Hematopoietic multipotent progenitor cell treated with erythropoietin and hydrocortisone succinate and interleukin-3 and kit ligand, for 17 days (in vitro differentiated cells): ENCODE measurements at places on chromosomes 2 and 18.

DNA sequence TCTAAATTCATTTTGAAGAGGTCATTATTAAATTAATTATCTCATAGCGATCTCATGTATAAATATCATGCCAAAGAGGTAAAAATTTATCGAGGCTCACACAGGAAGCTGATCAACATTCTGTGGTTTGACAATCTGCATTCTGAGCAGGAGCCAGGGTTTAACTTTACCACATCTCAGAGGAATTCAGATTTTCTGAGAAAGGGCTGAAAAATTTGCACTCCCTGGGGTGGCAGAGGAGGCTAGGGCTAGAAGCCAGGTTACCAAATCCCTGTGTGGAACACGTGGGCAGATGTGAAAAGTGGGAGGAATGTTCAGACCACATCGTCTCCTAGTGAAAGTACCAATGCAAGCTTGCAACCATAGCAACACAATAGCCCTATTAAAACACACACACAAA, 63.5 kb upstream of the CTLA4 start:
- no peak for DNase-seq

GRCh38 chr2:173002751-173003541, 72.7 kb upstream of the MAP3K20 start:
- no peak for DNase-seq

GRCh38 chr18:79863161-79864005, 65.6 kb downstream of the KCNG2 start:
- DNase-seq: no peak

DNA sequence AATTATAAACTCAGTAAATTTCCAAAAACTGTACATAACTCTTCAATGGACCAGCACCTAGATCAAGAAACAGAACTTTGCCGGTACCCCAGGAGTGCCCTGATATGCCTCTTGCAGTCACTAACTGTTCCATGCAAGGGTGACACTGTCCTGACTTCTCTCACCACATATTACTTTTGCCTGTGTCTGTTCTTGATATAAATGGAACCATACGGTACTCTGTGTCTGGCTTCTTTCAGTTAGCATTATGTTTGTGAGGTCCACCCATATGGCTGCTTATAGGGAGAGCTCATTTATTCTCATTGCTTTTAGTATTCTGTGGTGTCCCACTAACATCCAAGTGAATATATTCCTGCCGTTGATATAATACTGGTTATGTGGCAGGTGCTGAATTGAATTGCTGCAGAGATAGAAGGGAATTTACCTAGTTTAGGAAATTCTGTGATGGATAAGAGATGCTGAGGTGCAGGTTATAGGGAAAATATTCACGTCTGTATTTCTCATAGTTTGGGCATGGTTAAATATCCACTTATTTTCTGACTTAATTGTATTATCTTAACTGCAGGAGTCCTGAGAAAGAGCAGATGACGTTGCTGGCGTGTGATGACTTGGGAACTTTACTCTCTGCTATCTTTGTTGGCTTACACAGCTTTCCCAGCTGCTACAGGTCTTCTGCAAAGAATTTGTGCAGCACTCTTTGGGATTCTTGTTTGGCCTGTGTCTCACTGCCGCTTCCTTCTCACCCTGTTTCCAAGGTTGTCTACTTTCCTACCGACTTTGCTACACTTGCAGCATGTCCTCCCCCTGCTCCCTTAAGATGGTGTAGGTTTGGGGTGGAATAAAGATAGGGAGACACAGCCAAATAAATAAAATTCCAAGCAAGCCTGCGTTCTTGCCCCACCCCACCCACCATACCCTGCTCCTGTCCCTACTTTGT, 107.9 kb downstream of the MAP4K4 start:
- DNase-seq: no peak

DNA sequence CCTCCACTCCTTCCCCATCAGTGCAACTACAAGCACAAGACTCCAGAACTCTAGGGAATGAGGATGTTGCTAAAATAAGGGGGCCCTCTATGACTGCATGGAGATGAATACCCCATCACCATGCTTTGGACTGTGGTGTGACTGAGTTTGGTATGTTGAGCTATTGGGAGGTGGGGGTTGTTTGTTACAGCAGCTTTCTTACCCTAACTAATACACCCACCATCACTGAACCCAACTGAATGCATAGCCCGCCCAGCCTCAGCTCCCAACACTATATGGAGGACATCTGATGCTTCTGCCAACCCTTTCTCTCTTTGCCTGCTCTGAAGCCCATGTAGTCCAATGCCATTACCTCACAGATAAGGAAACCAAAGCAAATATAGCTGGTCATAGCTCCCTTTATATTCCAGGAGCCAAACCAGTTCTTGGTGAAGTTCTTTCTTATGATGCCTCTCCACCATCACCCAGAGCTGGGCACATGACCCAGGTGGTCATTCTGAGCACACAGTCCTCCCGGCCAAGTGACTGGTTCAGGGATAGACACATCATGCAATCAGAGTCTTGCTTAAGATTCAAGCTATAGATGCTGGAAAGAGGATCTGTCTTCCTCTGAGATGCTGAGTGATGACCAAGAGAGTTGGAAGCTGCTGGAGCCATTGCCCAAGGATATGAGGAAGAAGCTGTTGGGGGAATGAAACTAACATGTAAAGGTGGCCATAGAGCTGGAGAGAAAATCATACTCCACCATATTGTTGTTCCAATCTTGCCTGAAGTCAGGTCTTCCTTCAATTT, 155.6 kb upstream of the HAAO start:
- DNase-seq: no peak

GRCh38 chr18:6205706-6206105, 209.0 kb downstream of the L3MBTL4 start:
- DNase-seq: no peak

- DNase-seq: no peak
Observed at GRCh38 chr18:58635891-58636290, 7.0 kb upstream of the ALPK2 start.

GRCh38 chr2:171185165-171185818, 24.6 kb upstream of the TLK1 start:
- no peak for DNase-seq

GRCh38 chr2:120262761-120263428, 10.2 kb downstream of the RALB start:
- no peak for DNase-seq

DNA sequence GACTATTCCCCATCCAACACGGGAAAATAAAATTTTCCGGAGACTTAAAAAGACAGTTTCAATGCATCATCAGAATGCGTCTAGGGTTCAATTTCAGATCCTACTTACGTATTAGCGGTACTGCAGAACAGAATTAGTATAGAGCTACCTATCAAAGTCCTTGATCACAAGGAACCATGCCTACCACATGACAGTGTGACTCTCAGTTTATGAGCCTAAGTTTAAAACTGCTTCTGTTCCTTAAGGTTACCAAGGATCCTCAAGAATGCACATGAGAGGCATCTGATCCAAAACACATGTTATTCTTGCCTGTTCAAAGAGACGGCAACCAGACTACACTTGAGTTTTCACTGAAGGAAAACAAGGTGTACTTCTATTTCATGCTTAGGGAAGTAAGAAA, 369.7 kb downstream of the EPHA4 start:
- DNase-seq: no peak

- DNase-seq: no peak
Observed at GRCh38 chr2:232757905-232758304, 18.5 kb downstream of the KCNJ13 start.

GRCh38 chr2:56209701-56210100, 25.9 kb downstream of the CCDC85A start:
- no peak for DNase-seq

- DNase-seq: no peak
Observed at GRCh38 chr2:186459009-186459408, 27.1 kb upstream of the ZC3H15 start.

DNA sequence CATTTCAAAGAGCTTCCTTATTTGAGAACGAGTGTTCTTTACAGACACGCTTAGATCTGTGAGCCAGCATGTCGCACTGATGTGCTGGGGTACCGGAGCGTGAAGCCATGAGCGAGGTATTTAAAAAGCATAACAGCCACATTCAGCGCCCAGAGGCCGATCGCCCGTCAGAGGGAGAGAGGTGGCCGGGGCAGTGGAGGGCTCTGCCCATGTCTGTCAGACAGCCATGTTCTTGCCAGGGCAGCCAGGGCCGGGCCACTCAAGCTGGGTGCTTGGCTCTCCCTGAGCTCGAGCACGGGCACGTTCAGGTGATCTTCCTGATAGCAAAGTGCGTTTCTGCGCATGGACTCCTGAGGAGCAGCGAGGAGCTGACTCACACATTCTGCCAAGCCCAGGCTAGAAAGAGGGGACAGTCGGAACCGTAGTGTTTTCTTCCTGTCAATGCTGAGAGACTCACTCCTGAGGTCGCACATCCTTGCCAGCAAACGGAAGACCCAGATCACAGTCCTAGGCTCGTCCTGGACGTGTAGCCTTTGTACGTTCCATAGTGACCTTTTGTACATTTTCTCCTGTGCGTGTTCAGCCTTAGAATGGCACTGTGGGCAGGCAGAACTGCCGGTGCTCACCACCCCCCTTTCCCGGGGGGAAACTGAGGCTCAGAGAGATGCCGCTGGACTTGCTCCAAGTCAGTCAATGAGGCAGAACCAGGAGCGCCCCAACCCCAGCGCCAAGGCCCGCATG, 100.7 kb downstream of the NFATC1 start:
- DNase-seq: no peak

DNA sequence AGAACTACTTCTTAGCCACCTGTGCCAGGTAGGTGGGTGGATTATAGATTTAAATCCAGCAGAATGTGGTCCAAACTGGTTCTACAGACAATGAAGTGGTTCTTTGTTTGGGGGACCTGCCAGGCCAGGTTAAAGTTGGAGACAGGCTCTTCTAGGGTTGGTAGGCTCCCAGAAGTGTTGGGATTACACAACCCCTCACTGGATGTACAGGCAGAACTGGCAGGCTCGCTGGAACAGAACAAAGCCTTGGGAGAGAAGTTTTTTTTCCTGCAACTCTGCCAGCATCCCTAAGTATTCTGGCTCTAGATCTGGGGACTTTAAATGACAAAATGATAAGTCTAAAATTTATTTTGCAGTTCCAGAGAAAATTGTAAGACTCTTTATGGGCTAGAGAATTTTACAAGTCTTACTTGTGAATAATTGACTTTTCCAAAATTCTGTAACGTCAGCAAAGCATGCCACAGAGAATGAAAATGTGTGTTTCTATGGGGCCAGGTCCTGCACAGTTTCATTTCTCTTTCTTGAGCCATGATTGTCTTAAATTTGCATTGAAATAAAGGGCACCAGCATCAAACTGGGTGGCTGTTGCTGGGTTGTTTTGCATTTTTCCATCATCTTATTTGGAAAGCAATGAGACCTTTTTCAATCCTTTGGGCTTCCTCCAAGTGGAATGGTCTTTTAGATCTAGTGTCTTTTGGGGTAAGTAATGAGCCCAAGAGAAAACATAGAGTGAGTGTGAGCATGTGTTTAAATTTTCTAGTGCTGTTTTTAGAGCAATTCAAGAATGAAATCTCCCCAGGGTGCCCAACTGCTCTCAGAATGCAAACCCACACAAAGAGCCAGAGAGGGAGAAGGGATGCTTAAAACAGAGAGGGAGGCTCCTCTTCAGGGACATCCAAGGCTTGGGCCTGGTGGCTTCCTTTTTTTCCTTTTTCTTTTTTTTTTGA, 32.4 kb upstream of the ATL2 start:
- DNase-seq: no peak

DNA sequence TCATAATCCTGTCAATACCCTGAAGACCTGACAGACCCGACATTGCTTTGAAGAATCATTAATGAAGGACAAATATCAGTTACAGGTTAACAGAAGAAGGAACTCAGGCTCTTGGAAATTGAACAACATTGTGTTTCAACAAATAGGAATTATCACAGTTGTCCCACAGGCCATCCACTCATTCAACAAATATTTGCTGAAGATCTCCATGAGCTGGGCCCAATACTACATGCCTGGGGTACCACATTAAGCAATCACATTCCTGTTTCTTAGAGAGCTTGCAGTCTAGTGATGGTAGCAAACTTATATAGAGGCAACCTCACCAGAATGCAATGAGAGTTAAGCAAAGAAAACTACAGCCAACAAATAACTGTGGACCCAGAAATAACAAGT, 671.6 kb upstream of the ACVR2A start:
- no peak for DNase-seq

DNA sequence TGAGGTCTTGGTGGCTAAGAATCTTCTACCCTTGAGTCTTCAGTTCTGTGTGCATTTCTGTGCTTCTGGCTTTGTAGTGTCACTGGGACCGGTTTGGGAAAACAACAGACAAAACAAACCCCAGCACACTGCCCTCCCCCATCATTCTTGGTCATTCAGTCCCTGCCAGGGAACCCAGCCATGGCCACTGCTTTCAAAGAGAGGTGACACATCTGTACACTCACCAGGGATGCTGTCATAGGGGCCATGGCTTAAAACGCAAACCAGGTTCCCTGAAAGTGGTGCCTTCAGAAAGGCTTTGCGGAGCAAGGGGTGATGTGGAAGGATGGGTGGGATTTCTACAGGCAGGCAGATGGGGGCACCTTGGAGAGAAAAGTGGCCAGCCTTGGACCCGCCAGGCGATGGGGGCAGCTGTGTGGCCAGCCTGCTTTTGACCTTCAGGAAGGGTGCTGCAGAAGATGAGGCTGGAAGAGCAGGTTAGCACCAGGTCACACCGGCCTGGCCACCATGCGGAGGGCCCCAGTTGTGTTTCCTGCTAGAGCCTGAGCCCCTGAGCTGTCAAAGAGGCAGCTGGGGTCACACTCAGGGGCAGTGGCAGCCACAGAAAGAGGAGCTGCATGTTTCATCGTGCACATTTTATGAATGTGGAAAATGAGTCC, 101.3 kb downstream of the INHBB start:
- no peak for DNase-seq

DNA sequence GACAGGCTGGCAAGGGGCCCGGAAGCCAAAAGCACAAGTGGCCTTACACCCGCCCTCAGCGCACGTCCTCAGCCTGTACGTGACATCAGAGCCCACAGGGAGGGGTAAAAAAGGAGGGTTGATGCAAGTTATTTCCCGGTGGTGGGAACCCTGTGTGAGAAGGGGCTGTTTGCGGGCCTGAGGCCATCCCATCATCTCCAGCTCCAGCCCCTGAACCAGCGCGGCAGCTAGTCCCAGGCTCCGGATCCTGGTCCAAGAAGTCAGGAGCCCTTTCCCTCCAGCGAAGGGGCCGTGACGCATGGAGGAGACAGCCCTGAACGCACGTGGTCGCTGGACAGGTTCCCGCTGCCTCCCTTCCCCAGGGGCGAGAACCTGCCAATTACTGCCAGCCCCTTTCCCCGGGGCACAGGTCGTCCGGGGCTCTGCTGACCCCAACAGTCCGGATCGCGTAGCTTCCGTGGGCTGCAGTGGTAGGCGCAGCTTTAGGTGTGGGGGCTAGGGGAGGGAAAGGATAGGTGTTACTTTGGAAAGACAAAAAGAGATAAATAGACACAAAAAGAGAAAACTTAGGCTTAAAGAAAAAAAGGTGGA, 1.3 kb upstream of the LRP2 start:
- DNase-seq: no peak

DNA sequence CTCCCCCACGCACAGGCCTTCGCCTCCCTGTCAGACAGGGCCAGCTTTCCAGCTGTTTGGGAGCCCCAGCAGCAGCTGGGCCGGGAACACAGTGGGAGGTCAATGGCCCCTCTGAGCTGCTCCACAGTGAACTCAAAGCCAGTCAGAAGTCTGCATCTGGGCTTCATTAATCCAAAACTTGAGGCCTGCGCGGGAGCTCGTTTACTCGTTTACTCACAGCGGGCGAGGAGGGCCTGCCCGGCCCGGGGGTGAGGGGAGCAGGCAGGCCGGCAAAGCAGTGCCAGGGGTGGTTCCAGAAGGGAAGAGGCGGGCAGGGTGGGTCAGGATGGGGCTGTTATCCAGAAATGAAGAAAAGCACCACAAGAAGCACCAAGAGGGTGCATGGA, 36.8 kb upstream of the SEMA4C start:
- DNase-seq: no peak

- no peak for DNase-seq
Observed at GRCh38 chr2:176745543-176746200, 466.9 kb upstream of the HNRNPA3 start.

- DNase-seq: no peak
Observed at GRCh38 chr2:4354678-4355077, 651.3 kb downstream of the DCDC2C start.
